Muscle of arm (tissue), 14 donors: ENCODE measurements at places on chromosomes 12 and 14. TPM values are rescaled to one million over a fixed set of nuclear protein-coding genes. Genes with fewer than 3 reads are reported as not detected.
A peak's percentile ranks its signal among the peaks of the same experiment; 100 is the strongest.

Gene PRPH
- 0.77 TPM for polyA plus RNA-seq

Gene PITPNM2
- 5.2 TPM for polyA plus RNA-seq

Gene HVCN1
- polyA plus RNA-seq, result 5.4 TPM

Gene ITGB7
- 0.94 TPM for polyA plus RNA-seq

Gene HOXC13
- not detected for polyA plus RNA-seq

DNA sequence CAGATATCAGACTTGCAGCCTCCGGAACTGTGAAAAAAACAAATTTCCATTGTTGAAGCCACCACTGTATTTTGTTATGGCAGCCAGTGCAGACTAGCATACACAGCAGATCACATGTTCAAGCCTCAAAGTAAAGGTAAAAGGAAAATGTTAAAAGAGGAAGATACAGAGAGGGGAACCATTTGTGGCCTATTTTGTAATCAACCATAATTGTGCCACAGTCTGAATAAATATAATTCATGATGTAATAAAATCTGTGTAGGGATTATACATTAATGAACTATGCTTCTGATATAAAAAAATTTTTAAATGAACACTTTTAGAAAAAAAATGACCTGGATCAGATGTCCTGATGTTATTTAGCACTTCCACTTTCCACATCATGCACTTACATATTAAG lies 79.6 kb downstream of the SLC16A7 start:
- no peak for DNase-seq

GRCh38 chr12:10131111-10131690 lies 1.2 kb upstream of the CLEC7A start:
- DNase-seq, result no peak

DNA sequence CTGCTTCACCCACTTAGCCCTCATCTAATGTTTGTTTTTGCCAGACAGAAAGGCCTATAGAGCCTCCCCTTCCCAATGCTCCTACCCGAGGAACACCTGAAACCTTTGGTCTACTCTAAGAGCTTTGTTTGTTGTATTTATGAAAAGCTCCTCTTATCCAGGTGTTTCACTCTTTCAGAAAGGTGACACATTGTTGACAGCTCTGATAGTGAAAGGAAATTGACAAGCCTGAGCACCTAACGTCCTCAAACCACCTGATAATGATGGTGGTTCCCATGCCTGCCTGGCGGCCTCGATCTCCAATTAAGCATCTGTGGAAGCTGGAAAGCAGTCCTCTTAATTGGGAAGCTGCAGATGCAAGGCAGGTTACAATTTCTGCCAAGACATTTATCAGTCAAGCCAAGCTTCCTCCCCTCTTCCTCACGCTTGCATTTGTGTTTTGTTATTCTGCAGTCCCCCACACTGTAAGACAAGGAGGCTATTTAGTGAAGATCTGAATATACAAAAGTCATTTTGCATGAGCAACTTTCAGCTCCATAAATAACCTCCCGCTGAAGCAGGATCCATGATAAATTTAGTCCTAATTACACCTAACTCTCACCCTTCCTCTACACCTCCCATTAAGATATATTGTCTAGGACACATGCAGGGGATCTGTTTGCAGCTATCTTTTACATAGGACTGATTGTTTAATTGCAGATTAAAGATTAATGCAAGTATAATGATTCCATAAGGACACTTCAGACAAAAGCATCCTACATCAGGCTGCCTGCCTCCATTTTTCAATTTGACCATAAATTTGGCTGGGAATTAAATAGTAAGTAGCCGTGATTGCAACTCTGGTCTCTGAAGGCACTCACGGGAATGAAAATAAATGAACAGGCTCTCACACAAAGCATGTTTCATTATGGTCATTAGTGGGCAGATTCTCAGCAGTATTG lies 288.6 kb downstream of the PDZRN4 start:
- no peak for DNase-seq

DNA sequence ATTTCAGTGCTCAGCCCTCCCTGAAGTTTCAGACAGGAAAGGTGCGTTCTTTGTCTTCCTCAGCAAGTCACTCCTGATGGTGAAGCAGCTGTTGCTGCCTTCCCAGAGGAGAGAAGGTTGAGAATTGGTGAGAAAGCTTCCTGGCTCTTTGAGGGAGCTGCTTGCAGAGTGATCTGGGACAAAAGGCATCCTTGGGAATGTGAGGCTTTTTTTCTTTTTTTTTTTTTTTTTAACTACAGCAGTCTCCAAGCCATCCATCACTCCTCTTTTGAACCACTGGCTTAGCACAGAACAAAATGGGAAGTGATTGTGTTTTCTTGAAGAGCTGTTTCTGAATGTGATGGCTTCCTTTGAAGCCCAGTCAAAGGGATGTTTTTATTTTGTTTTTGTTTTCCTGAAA lies 120.4 kb upstream of the LRIG3 start:
- no peak for DNase-seq

- DNase-seq, result no peak
Observed at GRCh38 chr12:45582986-45583659, 146.4 kb upstream of the ARID2 start.

GRCh38 chr12:127293507-127294310 lies 973.3 kb upstream of the TMEM132C start:
- DNase-seq, result peak; percentile 13

GRCh38 chr12:122097584-122097926 lies 19.0 kb downstream of the MLXIP start:
- DNase-seq, result no peak

GRCh38 chr12:106682594-106683234 lies 91.8 kb upstream of the RIC8B start:
- DNase-seq, result no peak

- no peak for DNase-seq
Observed at GRCh38 chr12:122389677-122390076, 32.8 kb downstream of the CLIP1 start.
